ENCODE measurements at places on chromosomes 16 and 17.
A peak's percentile ranks its signal among the peaks of the same experiment; 100 is the strongest.

GRCh38 chr16:38941-39892 is 14.2 kb downstream of the POLR3K start:
- no peak for DNase-seq

GRCh38 chr17:7820231-7820630 is 13.8 kb upstream of the KDM6B start:
- DNase-seq = no peak

GRCh38 chr17:3554440-3554839 is 3.2 kb downstream of the TRPV3 start:
- no peak for DNase-seq

GRCh38 chr17:45783593-45784292 is 377 bp upstream of the CRHR1 start:
- no peak for DNase-seq

- DNase-seq = no peak
Observed at GRCh38 chr16:12798846-12799245, 4.8 kb downstream of the CPPED1 start.

DNA sequence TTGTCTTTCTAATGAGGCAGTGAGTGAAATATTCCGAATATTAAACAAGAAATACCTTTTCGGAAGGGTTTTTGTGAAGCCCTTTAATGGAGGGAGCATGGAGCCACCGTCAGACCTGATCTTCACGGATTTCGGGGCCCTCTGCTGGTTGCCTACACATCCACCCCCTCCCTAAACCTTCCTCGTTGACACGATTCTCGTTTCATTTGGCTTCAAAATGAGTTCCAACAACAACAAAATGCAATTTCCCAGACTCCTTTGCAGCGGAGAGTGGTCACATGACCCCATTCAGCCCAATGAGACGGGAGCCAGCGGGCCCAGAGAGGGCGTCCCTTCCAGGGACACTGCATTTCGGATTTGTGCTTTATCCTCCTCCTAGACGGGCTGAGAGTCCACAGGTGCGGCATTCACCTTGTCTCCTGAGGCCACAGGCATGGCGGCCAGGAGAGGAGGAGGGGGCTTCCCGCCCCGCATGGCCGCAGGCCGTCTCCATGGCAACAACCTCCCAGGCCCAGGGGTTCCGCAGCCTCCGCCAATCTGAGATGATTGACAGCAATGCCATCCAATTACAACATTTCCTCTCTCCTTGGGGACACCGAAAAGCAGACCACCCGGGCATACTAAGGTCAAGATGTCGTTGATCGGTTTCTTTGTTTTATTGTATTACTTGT is 259.8 kb downstream of the C16orf95 start:
- no peak for DNase-seq

DNA sequence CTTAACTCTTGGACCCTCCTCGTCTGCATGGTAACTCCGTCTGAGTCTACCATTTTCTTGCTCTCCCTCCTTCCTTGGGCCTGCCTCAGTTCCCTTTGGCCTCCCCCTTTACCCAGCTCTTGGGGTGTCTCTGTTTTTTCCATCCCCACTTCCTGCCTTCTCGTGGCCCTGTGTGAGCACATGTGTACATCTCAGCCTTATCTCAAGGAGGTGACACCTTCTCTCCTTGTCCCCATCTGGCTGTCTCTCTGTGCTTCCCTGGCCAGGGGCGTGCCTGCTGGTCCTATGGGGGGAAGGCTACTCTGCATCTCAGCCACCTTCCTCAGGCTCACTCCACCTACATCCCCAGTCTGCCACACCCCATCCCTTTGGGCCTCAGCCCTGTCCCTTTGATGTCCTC is 6.6 kb downstream of the CTF1 start:
- no peak for DNase-seq

DNA sequence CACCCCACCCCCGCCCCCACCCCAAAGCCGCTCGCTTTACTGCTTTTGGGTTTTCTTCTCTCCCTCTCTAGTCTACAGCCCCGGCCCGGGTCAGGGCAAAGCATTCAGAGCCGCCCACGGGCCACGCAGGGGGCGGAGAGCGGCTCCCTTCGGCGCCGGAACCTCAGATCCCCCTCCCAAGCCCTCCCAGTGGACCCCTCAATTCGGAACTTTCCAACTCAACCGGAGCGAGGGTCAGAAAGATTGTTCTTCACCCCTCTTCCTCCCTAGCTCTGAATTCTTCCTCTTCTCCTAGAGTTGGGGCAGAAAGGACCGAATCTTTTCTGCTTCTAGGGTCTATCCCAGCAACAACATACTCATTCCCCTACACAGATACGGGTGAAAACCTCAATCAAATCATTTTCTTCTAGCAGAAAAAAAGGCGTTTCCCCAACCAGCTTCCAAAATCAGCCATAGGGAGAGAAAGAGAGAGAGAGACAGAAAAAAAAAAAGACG is 1.0 kb downstream of the HOXB2 start:
- no peak for DNase-seq

DNA sequence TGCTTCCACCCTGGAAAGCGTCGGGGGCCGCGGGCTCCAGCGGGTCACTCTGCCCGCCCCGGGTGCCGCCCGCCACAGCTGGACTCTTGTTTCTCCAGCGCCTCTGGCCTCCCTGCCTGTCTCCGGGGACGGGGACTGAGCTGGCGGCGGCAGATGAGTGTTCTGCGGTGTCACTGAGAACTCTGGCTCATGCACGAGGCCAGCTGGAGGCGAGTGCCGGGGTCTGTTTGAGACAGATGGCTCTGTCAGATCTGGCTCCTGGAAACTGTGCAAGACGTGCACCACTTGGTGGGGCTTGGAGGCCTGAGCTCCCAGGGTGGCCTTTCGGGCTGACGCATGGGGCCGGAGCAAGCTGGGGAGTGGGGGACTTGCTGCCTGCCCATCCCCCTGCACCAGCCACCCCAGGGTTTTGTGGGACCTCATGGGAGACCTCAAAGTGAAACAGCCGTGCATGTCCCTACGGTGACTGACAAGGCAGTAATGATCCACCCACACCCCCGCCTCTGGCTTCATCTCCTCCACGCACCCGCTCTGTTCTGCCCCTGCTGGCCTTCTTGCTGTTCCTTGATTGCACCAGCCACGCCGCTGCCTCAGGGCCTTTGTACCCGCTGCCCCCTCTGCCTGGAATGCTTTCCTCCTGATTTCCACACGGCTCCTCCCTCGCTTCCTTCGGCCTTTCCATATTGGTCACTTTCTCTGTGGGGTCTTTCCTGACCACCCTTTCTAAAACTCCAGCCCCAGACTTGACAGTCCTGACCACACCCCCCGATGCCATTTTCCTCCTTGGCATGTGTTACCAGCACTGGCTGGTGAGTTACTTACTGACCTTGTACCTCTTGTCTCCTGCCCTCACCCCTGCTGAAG is 174.9 kb upstream of the CIBAR2 start:
- DNase-seq = peak; percentile 84

GRCh38 chr16:50741225-50741780 is 583 bp upstream of the CYLD start:
- DNase-seq = no peak

- DNase-seq = no peak
Observed at GRCh38 chr17:15884731-15885130, 60.2 kb upstream of the ADORA2B start.

Measured in hepatic stellate cell (primary cell).